ENCODE measurements at places on chromosomes 1 and 21. TPM values are rescaled to one million over a fixed set of nuclear protein-coding genes. Genes with fewer than 3 reads are reported as not detected.

Gene CASQ1
- not detected for total RNA-seq

Gene SPRR5
- total RNA-seq, result not detected

Gene TCHHL1
- not detected for total RNA-seq

Gene OR2L2
- not detected for total RNA-seq

Gene AJAP1
- total RNA-seq, result not detected

Gene PADI2
- total RNA-seq, result 1.4 TPM
